Activated CD8-positive, alpha-beta memory T cell treated with anti-CD3 and anti-CD28 coated beads for 36 hours (primary cell): ENCODE measurements at places on chromosomes 6 and 20. TPM values are rescaled to one million over a fixed set of nuclear protein-coding genes. Genes with fewer than 3 reads are reported as not detected.

The BRPF3 gene
- total RNA-seq = 19.3 TPM

The SLC35D3 gene
- total RNA-seq = not detected

The CST2 gene
- not detected for total RNA-seq

The PGC gene
- not detected for total RNA-seq

The MYLK4 gene
- 0.25 TPM for total RNA-seq

The DIDO1 gene
- total RNA-seq = 48.1 TPM

The FLOT1 gene
- total RNA-seq = 178 TPM

The KCNK15 gene
- total RNA-seq = 0.30 TPM

The SFTA2 gene
- total RNA-seq = not detected

The SS18L1 gene
- total RNA-seq = 18.0 TPM

The PRKN gene
- total RNA-seq = not detected

The BHLHE23 gene
- not detected for total RNA-seq
